DMS79 (cell line): ENCODE measurements at places on chromosomes 2 and 18.

- no peak for DNase-seq
These were observed 64.6 kb downstream of the THADA start for GRCh38 chr2:43531251-43531650.

DNA sequence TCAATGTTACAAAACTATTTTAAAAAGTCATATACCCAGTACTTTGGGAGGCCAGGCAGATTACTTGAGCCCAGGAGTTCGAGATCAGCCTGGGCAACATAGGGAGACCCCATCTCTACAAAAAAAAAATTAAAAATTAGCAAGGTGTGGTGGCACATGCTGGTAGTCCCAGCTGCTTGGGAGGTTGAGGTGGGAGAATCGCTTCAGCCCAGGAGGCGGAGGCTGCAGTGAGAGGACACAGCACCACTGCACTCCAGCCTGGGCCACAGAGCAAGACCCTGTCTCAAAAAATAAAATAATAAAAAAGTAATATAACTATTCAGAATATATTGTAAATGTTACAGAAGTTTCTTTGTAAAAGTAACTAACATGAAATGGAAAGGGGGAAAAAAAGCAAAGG lies 1.9 kb downstream of the PASK start:
- no peak for DNase-seq

DNA sequence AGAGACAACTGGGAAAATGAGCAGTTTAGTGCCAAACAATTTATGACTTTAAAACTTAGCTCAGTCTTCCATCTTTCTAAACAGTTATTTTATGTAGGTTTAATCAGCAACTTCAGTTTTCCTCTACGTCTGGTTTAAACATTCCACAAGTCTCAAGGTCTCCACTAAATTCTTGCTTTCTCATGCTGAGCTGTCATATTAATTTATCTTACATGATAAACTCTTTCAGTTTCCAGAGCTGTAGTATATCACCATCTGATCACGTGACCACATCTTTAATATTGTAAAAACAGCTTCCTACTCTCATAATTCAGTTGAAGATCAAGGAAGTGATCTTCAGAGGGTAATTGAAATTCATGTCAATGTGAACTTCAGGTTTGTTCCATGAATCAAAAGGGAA lies 158.6 kb downstream of the ZNF804A start:
- no peak for DNase-seq

DNA sequence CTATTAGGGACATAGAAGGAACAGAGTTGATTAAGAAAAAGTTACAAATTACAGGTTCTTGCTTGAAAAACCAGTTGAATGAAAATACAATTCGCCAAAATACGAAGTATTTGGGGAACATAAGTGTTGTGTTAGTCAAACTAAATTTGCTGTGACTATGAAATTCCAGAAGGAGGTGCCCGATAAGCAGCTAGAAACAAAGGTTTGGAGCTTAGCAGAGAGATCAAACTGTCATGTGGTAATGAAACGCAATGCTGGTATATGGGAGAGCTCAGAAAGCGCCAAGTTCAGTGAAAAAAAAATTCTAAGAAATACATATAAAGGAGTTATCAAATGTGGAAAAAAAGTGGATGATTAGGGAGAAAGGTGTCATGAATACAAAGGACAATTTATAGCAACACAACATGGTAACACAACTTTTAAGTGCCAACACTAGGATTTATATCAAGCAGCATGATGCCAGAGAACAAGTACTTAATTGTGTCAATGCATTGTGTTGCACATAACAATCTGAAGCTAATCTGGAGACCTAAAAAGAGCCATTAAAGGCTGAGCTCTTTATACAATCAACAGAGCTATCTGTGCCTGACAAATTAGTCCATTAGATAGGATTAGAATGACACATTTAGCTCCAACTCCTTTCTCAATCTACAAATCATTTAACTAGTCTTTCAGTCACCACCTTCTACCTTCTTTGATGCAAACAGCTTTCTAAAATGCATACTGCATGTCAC lies 31.2 kb downstream of the SMAD2 start:
- DNase-seq, result no peak

- DNase-seq, result no peak
These were observed 35.1 kb downstream of the GALM start for GRCh38 chr2:38700881-38701458.

GRCh38 chr2:40455661-40456060 lies 3.8 kb upstream of the SLC8A1 start:
- no peak for DNase-seq

GRCh38 chr2:218827701-218828476 lies 3.7 kb downstream of the PRKAG3 start:
- no peak for DNase-seq
